AG20443 (cell line): ENCODE measurements at places on chromosomes 6 and 20.

DNA sequence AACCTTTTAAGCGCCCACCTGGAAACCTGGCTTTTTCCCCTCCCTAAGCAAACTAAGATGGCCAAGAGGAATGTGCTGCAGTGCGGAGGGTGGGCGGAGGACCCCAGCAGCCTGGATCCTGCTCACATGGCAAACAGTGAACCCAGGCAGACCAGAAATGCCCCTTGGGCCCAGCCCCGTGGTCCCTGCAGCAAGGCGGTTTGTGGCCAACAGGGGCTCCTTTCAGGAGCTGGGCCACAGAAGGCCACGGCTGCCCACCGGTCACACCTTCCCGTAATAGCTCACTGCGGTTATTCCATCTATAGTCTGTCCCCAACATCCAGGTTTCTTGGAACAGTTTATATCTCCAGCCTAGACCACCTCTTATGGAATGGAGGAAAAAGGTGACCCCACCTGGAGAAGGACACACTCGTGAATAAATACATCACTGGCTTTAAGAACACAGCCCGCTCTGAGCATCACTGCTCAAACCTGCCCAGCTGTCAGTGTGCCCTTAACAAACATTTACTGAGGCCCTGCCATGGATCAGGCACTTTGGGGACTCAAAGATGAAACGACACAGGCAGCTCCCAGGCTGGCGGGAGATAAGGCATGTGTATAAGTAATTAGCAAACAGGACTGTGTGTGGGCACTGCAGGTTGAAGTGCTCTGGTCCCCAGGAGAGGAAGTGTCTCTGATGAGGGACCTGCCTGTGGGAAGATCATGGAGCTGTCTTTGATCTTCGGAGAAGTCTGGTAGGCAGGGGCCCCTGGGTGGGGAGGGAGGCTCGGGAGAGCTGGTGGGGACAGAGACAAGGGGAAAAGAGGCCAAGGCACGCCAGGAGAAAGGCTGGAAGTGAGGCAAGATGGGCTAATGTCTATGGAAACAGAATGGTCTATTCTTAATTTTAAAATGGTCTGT, 3.2 kb upstream of the TUBB1 start:
- no peak for DNase-seq

DNA sequence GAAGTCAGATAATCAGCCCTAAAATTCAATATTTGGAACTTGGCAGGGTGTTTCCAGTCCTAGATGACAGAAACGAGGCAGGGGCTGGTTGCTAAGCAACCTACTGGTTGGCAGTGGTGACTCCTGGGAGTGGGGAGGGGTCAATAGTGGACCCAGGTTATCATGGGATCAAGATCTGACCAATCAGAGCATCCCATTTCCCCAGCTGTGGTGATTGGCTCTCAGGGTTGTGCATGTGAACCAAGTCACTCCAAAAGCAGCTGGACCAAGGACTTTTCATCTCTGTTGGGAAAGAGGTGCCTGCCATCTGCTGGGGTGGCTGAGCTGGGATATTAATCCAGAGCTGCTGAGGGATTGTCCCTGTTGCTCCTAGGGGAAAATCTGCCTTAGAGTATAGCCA, 253.4 kb downstream of the PREX1 start:
- no peak for DNase-seq

GRCh38 chr6:96613291-96613999, 50.5 kb downstream of the FHL5 start:
- no peak for DNase-seq

- DNase-seq: no peak
These were observed 2.8 kb downstream of the TBPL1 start for GRCh38 chr6:133955582-133956415.

DNA sequence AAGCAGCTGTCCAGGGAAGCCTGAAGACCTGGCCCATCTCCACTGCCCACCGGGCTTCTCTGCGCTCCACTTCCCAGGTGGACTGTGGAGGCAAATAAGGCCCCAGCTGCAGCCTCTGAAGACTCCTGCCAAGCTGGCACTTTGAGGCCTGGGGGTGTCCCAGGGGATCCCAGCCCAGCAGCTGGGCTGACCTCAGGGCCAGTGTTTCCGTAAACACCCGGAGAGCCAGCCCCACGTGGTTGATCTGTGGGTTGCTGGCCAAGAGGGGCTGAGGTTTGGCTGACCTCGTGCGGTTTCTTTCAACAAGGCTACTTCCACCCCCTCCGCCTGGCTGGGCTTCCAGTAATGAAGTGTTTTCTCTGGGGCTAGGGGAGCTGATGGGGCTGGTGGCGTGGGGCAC, 12.4 kb upstream of the CCN5 start:
- peak; percentile 94 for DNase-seq

DNA sequence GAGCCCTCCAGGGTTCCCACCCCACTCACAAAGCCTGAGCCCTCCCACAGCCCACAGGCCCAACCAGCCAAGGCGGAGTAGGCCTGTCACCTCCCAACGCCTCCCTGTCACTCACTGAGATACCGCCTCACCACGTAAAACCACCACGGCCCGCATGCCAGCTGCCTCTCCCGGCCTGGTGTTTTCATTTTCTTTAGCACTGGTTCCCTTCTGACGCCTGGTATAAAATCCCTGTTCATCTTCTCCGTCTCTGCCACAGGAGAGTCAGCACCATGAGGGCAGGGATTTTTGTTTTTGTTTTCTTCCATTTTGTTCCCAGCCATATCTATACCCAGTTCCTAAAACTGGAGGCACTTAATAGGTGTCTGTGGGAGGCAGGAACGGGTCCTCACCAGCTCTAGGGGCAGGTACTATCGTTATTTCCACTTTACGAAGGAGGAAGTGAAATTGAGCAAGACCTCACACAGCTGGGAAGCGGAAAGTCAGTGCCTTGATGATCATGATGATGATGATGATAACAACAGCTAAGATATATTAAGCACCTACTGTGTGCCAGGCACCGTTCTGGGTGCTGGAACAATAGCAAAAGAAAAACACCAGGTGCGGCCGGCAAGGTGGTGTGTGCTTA, 58.6 kb downstream of the SNAI1 start:
- DNase-seq: no peak

GRCh38 chr6:108597572-108598304, 37.0 kb downstream of the FOXO3 start:
- DNase-seq: no peak

DNA sequence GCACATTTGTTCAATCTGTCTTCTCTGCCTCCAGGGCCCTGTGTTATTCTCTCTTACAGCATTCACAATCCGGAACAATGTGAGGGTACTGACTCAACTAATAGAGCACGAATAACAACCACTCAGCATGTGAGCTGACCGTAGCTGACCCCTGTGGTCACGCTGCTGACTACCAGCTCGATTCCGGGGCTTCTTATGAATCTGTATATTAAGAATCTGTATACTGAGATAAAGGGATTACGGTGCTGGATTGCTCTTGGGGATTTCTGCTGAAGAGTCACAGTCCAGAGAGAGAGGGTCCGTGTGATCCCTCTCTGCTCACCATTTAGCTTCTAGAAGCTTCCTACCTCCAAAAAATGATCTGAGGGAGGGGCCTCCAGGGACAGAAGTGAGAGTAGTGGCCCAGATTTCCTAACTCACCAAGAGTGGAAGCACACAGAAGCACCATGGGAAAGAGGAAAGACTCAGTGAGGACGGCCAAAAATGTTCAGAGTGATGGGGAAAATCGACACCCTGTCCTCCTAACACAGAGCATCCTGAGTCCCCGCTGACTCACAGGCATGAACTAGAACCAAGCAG, 156.2 kb downstream of the THBS2 start:
- peak; percentile 74 for DNase-seq

DNA sequence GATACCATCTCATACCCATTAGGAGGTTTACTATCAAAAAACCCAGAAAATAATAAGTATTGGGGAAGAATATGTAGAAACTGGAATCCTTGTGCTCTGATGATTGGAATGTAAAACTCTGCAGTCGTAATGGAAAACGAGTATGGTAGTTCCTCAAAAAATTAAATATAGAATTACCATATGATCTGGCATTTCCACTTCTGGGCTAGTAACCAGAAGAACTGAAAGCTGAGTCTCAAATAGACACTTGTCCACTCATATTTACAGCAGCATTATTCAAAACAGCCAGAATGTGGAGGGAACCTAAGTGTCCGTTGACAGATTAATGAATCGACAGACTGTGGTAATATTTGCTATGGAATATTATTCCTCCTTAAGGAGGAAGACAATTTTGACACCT, 44.3 kb downstream of the FOXC1 start:
- DNase-seq: no peak

DNA sequence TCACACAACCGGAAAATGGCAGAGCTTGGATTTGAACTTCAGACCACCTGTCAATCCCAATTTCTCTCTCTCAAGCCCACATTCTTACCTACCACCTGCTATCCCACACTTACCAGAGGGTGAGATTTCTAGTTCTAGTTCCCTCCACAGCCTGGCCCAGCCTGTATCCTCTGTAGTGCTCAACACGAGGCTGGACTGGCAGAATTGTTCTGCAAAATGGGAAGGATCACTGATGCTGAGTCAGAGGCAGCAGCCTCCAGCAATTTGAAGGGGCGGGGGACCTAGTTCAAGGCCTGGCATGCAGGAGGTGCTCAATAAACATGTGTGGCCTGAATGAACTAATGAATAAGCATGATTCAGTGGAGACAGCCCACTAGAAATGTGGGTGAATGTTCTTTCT, 53.6 kb upstream of the TTPAL start:
- DNase-seq: peak; percentile 49

DNA sequence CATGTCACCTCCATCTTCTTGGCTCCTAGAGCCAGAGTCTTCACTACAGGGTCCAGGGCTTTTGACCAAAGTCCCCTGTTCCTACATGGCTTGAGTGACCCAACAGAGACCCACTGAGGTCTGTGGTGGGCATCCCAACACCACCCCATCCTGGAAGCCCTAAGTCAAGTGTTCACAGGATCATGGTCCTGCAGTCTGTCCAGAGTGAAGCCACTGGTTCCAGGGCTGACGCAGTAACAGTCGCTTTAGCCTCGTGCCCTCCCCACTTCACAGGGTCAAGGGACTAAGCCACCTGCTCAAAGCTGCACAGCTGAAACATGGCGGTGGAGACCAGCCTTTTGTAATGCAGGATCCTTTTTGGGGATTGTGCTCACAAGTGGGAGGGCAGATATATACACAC, 133.9 kb downstream of the JPH2 start:
- no peak for DNase-seq

DNA sequence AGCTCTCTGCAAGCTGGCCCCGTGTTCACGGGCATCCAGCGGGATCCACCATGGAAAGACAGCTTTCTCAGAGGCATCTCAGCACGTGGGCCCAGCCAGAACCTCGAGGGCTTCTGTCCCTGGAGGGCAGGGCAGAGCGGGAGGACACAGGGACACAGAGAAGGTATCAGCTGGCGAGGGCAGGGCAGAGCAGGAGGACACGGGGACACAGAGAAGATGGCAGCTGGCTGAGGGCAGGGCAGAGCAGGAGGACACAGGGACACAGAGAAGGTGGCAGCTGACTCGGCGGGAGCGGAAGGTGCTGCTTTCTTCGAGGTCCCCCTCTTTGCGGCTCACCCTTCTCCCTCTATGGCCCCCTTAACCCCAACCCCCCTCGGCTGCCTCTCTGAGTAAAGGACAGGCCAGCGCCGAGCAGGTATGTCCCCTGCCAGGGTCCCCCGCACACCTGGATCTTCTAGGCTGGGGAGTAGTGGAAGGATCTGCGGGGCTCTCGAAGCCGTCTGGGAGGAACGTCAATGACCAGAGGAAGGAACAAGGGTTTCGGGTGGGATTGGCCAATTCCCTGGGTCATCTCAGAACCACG, 28.9 kb upstream of the BHLHE23 start:
- DNase-seq: no peak

DNA sequence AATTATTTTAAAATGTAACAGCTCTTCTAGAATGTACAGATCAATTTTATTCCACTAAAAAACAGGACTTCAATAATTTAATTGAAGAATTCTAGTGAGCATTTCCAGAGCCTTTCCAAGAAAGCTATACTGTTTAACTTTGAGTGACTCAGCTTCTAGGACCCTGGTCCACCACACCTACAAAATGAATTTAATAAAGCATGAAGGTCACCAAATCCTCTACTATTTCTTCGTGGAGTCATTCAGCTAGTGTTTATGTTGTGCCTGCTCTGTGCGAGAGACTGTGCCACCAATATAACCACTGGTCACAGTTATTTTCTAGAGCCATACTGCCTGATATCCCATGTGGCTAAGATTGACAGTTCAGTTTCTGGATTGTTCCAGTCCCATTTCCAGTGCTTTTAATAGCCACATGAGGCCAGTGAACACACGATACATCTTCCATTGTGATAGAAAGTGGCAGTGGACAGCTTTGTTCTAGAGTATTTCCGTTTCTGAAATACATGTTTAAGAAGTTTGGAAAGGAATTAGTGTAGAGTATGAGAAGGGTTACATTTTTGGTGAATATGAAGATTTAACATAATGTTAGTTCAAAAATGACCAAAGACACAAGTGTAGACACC, 160.7 kb downstream of the MTHFD1L start:
- no peak for DNase-seq

DNA sequence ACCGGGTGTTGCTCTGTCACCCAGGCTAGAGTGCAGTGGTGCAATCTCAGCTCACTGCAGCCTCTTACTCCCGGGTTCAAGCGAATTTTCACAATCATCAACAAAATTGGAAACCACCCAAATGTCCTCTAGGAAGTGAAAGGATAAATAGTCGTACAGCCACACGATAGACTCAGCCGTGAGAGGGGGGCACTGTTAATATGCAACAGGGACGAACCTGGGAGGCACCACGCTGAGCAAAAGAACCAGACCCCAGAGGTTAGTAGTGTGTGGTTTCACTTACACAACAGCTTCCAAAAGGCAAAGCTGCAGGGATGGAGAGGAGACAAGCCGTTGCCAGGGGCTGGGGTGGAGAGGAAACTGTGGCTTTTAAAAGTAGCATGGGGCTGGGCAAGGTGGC, 30.1 kb upstream of the NTSR1 start:
- DNase-seq: no peak

GRCh38 chr6:155384321-155384952, 70.2 kb upstream of the TFB1M start:
- no peak for DNase-seq

- DNase-seq: peak; percentile 86
These were observed 18.3 kb downstream of the MRPS18A start for GRCh38 chr6:43669050-43669921.

DNA sequence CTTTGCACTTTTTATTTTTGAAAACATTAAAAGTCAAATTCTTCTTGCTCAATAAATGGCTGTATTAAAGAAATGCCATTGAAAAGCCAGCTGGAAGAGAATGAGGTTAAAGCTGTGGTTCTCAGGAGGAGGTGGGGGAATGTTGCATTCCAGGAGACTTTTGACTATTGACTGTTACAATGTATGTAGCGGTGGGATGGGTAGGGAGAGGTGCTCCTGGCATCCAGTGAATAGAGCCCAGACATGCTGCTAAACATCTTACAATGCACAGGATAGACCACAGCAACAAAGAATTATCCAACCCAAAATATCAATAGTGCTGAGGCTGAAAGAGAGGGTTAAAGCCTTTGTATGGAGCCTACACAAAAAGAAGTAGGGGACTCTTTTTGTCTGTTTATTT, 295.9 kb downstream of the NKAIN2 start:
- no peak for DNase-seq

DNA sequence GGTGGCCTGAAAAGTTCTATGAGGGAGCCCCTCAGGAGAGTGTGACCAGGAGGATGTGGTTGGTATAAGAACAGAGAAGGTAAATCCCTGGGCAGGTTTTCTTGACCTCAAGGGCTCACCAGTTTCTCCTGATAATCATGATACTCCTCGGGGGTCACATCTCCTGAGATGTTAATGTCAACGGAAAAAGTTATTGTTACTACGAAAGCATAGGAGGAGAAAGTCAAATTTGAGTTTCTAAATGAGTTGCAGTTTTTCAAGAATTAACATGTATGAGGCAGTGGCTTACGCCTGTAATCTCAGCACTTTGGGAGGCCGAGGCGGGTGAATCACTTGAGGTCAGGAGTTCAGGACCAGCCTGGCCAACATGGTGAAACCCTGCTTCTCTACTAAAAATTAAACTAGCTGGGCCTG, 23.4 kb downstream of the MGME1 start:
- DNase-seq: no peak
